Activated naive CD4-positive, alpha-beta T cell (primary cell): ENCODE measurements at places on chromosomes 1 and 21.

DNA sequence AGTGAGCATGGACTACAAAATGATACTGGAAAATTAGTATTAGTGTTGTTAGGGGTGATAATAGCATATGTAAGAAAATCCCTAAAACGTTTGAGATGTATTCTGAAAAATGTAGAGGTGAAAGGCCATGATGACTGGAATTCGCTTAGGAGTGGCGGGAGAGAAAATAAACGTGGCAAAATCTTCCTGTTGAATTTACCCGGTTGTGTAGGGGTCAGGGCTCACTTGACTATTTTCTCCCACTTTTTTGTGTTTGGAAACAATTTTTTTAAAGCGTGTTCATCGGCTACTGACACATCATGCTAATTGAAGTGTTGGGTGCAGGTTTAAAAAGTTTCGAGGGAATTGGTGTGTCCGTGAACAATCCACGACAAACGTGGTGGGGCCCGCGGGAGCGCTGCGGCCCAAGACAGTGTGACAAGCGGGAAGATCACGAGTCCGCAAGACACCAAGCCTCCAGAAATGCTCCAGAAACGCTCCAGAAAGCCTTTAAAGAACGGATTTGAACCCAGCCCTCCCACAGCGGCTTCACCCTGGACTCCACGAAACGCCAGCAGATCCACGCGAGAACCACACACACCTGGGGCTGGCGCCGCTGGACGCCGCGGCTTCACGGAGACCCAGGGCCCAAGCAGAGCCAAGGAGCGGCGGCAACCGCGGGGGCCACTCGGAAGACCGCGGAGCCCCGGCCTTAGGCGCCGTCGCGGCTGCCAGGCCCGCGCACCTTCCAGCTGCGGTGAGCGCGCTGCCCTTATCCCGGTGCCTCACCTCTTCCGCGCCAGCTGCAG, 573 bp downstream of the PSMG1 start:
- DNase-seq = no peak

- no peak for DNase-seq
These were observed 24.9 kb upstream of the GRHL3 start for GRCh38 chr1:24294228-24294672.

GRCh38 chr21:36183144-36183795, 26.6 kb downstream of the DOP1B start:
- DNase-seq = no peak

GRCh38 chr21:36321325-36322082, 1.5 kb downstream of the MORC3 start:
- no peak for DNase-seq

DNA sequence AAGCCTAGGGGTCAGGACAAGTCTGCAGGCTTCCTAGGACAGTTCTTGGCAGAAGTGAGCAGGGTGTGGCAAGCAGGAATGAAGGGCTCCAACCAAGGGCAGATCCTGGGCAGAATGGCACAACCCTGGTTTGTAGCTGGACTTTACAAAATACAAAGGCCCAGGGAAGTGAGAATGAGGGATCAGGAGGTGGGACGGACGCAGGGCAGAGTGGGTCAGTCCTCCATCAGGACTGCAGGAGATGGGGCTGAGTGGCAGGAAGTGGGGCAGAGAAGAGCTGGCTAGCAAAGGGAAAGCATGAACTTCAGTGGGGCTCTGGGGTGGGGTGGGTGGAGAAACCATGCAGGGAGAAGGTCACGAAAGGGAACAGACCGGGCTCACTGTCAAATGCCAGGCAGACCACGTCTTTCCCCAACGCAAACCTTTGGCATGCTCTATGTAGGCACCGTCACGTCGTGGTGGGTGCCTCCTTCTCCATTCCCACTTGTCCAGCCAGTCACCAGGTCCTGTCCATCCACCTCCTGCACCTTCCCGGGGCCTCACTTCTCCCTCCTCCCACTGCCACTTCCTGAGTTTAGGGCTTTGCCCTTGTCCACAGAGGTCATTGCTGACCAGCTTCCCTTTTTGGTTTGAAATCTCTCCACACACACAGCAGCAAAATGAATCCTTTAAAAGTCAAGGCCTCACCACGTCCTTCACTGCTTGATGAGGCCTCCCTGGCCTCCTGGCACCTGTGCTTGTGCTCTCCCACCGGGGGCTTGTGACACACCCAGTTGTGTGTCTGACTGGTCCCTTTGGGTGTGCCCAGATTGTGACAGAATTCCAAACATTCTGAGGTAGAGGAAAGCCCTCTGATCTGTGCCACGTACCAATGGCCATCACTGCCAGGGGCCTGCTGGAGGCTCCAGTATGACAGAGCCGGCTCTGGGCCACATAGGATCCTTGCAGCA, 8.7 kb upstream of the CLDN19 start:
- DNase-seq = no peak

GRCh38 chr1:247266053-247266452, 10.2 kb downstream of the VN1R5 start:
- no peak for DNase-seq

DNA sequence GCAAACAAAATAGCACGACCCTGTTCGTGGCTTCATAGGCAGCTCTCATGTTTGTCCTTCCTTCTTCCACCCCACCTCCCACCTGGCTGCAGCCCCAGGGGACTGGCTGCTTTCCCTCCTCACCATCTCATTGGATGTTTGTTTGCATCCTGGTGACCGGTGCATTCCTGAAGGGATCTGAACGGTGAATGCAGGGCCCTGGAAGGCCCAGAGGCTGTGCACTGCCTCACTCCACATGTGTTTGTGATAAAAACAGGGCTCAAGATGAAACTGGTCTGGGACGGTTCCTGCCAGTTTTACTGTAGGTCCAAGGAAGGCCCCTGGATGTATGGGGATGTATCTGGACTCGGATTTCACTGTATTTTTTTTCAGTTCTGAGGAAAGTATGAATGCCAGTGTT, 42.8 kb downstream of the CNN3 start:
- no peak for DNase-seq

DNA sequence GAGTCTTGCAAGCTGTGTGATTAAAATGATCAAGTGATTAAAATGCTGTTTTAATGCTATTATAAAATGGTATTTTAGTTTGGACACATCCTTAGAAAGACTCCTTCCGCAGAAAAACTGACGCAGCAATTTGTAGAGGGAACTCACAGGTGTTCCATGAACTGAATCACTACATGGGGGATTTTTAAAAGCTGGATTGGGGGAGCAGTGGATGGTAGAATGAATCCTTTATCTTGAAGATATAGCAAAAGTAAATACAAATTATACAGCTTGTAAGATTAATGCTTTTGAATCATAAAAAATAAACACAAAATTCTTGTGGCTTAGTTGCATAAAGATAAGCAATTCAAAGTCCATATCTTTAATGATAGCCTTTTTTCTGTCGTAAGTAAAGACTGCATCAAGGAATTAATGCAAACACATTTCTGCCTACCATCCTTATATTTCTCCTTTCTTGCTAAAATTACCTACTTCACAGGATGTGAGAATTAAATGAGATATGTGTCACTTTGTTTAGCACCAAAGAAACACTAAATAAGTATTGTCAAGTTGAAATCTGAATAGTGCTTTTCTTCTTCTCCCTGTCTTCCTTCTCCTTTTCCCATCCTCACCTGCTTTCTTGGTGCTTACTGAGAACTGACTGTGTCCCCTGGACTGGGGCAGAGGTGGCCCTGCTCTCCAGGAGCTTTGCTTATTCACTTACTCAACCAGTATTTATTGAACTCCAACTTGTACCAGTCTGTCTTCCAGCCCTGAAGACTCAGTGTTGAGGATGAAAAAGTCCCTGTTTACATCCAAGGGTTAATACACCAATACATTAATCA, 61.5 kb upstream of the F3 start:
- DNase-seq = no peak

DNA sequence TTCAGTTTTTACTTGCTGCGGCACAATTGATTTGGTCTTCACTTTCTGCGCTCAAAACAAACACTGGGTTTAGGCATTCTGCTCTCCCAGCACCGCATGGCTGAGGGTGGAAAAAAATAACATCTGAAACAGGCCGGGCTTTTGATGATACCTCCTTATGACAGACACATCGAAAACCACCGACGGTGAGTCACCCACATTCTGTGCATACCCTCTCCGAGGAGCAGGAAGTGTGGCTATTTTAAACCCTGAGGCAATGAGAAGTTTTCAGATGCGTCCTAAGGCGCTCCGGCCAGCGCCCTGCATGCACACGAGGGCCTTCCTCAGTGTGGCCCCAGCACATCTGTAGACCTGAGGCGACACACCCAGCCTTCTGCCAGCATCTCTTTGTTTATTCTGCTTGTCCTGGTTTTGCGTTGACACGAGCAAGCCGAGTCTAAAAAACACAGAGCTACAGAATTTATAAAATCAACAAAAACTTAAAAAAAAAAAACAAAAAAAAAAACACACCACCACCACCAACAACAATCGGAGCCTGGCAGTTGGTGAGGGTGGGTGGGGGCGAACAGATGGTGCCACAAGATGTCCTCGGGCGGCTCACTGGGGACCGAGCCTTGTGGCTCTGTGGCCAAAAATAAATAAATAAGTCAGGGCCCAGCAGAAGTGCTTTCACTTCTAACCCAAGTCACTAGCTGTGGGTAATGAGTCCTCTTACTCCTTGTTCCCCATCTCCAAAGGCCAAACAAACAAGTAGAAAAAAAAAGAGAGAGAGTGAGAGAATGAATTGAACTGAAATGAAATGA, 162.6 kb upstream of the IRF2BP2 start:
- DNase-seq = peak; percentile 48

GRCh38 chr1:180925471-180926051, 12.9 kb downstream of the KIAA1614 start:
- no peak for DNase-seq

DNA sequence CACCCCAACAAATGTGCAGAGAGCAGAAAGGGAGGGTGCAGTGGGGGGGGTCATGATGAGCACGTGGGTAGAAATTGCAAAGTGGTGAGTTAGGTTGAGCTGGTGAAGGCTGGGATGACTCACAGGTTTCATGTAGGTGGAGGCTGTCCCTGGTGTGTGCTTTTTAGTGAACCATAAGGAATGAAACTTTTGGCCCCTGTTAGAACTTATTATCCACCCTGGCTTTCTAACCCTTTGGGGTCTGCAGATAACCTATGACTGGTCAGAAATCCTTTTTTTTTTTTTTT, 46.9 kb downstream of the DOP1B start:
- no peak for DNase-seq

GRCh38 chr1:221029981-221030649, 150.9 kb downstream of the HLX start:
- DNase-seq = no peak

DNA sequence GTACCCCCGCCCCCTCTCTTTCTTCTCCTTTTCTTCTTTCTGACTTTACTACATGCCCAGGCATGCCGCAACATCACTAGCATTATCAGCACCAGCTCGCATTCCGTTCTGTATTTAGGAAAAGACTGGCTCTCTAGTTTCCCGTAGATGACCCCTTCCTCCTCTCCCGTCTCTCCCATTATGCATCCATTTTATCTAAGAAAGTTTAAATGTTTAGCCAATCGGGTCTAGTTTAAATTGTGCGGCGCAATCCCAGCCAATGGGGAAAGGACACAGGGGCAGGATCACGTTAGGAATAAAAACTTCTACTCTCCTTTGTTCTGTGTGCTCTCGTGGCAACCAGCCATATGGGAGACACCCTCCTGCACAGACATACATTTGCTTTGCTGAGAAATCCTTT, 2.3 kb upstream of the KRTAP10-7 start:
- no peak for DNase-seq

DNA sequence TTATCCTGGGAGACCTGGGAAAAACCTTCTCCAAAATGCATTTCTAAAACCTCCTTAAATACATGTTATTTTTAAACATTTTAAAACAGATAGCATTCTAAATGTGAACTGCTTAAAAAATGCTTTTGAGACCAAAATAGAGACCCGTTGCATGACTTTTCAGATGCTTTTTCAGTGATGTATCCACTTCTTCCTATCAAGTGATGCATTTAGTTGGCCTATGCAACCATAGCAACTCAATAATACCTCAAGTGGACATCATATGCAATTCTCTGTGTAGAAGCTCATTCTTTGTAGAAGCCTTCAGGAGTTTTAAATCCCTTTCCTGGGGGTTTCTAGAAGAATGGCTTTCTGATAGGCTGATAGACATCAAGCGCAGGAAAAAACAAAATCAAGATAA, 94.5 kb upstream of the RAVER2 start:
- DNase-seq = no peak

DNA sequence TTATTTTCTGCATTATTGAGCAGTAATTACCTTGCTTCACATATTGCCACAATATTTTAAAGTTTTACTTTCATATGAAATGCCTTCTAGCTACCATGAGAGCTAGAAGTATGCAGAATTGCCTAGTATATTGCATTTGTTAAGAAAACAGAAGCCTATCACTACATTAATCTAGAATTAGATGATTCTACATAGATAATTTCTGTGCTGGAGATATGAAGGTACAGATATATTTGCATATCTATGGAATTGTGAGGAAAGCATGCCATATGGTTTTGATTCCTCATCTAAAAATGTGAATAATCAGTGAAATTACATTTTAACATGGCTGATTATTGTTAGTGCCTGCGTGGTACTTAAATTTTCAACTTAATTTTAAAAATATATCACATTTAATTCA, 1418.3 kb downstream of the NCAM2 start:
- DNase-seq = no peak

DNA sequence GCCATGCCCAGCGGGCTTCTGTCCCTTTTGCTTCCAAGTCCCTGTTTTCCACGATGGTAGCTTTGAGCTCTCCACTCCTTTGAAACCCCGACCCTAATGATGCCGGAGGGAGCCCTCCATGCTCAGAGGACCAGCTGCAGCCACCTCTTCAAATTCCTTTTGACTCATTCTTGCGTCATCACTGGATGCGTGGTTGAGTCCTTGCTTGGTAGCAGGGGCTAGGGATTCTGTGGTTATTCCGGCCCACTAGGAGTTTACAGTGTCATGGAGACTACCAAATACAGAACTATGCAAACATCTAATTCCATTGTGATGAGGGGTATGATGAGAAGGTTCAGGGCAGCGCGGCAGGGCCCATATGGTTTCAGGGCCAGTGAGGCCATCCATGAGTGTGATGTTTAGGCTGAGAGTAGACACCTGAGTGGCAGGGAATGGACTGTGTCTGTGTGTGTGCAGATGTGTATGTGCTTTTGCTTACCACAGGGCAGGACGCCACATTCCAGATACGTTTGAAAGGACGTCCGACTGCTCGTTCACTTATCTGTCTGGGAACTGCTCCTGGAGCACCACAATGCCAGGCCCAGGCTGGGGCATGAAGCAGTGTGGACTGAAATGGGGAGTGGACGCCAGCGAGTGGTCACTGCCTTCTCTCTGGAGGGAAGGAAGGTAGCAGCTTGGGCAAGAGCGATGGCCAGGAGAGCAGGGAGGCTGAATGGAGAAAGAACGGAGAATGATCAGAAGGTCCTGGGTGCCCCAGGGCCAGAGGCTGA, 30.4 kb upstream of the ZBTB21 start:
- DNase-seq = no peak

DNA sequence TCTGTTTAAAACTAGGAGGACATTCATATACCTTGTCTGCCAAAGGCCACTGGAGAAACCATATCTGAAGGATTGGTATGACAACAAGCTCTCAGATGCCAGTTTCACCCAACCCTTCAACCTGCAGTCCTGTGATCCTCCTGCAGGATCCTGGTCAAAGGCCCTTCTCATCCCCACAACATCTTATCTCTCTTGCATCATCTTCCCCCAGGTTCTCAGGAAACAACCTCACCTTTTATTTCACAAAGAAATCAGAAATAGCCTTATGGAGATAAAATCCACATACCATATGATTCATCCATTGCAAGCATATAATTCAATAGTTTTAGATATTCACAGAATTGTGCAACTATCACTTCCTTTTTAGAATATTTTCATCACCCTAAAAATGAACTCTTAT, 104.0 kb upstream of the DSCAM start:
- DNase-seq = no peak

GRCh38 chr1:960363-961131, at the start of gene KLHL17:
TSS of gene KLHL17 (plus strand) at chr1:960584. CDS start at chr1:960694, 110 bp downstream.
- peak; percentile 52 for DNase-seq

GRCh38 chr1:212518188-212519054, 85.7 kb downstream of the NENF start:
- no peak for DNase-seq
